ENCODE measurements at places on chromosomes 5 and 9.

GRCh38 chr9:37922363-37923117 lies 18.6 kb upstream of the SLC25A51 start:
- no peak for DNase-seq

DNA sequence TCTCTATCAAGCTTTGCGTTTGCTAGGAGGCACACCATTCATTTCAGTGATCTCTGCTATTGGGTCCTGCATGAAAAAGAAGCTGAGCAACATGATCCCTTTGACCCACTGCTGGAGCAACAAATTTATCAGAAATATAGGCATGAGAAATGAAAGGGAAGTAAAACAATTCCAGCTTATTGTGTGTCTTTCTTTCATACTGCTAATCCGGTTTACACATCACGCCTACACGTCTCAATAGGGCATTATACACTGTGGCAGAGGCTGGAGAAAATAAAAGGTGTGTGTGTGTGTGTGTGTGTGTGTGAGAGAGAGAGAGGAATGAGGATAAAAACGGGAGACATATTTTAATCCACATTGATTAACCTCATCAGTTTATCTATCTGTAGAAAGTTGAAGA lies 2.4 kb downstream of the PTCH1 start:
- no peak for DNase-seq

- DNase-seq = no peak
Measured at GRCh38 chr5:74261421-74261820, 379.1 kb downstream of the ENC1 start.

- no peak for DNase-seq
Measured at GRCh38 chr9:106310782-106311181, 552.2 kb upstream of the ZNF462 start.

DNA sequence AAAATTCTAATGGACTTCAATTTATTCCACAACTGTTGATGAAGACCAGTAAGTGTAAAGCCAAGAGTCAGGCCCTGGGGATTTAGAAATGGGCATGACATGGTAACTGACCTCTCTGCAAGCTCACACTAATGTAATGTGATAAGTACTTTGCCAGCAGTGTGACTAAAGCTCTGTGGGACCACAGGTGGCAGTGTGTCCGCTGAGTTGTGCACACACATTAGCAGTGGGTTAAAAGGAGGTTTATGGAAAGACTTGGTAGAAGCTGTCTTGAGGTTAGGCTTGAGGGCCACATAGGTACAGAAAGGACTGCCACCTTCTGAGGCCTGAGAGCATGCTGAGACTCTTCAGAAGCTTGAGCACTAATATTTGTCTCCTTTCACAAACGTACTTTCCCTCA lies 67.6 kb downstream of the UBAP1 start:
- no peak for DNase-seq

DNA sequence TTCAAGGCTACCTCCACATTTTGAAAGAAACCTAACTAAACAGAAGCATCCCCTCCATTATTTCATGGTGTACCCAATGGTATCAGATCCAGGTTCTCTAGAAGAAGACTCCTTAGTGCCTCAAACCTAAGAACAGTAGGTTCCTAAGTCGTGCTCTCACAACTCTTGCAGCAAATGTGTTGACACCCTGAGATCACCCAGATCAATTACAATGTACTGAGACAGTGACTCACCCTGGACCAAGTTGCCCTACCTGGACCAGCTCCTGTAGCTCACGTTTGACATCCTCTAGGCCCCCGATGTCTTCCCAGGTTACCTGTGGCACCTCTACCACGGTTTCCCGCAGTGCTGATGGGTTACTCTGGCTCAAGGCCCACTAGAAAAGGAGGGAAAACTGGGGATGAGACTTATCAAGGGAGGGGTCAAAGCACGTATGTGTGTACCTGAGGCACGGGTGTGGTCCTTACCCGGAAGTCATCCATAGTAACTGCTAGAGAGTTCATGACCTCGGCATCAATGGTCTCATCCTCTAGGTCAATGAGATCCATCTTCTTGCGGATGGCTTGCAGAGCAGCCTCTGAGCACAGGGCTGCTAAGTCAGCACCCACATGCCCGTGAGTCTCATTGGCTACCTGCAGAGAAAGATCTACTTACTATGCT lies 11.7 kb downstream of the VCP start:
- DNase-seq = no peak

DNA sequence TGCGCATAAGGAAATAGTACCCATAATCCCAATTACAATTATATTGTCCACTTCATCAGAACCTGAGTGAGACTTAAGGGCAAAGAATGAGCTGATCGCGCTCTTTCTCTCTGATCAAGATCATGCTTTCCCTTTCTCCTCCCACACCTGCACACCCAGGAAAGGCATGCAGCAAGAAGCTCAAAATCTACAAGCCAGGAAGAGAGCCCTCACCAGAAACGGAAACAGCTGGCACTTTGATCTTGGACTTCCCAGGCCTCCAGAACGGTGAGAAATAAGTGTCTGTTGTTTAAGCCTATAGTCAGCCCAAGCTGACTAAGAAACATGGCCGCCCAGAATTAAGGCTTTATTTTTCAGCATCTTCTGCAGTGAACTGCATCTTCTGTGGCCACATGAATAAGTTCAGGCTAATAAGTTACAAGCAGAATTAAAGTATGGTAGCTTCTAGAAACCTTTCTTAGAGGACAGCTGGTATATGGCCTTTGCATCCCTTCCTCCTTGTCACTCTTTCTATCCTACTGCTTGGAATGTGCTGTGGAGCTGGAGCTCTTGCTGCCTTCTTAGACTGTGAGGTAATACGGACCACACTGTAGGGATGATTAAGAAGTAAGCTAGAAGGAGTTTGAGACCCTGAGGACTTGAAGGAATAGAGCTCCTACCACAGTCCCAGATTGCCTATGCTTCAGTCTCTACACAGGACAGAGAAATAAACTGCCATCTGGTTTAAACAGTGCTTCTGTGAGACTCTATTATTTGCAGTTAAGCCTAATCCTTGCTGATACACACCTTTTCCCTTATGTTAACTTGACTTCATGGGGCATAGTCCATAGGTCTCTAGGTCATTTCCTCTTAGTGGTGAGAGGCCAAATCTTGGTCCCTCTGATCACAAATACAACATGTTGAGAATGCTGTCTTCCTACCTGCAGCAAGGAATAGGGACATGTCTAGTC lies 17.2 kb downstream of the OR2S2 start:
- no peak for DNase-seq

- DNase-seq = no peak
Measured at GRCh38 chr5:172385707-172386106, 68.6 kb downstream of the SH3PXD2B start.

DNA sequence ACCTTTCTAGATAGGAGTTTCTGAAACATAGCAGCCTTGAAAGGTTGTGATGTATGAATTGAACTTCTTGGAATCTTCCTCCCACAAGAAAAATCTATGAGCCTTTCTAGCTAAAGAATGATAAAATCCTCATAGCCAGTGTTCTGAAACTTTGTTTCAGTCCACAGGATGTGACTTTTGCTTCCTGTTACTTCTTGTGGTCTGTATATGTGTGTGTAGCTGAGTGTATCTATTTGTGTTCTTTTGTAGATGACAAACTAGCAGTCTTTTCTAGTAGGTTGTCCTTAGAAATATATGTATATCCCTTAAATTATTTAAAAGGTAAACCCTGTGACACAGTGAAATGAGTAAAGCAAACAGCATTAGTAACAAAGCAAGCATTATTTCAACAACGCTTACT lies 188.8 kb downstream of the MRPS30 start:
- DNase-seq = no peak

- no peak for DNase-seq
Measured at GRCh38 chr5:57559110-57559635, 76.6 kb upstream of the ACTBL2 start.

DNA sequence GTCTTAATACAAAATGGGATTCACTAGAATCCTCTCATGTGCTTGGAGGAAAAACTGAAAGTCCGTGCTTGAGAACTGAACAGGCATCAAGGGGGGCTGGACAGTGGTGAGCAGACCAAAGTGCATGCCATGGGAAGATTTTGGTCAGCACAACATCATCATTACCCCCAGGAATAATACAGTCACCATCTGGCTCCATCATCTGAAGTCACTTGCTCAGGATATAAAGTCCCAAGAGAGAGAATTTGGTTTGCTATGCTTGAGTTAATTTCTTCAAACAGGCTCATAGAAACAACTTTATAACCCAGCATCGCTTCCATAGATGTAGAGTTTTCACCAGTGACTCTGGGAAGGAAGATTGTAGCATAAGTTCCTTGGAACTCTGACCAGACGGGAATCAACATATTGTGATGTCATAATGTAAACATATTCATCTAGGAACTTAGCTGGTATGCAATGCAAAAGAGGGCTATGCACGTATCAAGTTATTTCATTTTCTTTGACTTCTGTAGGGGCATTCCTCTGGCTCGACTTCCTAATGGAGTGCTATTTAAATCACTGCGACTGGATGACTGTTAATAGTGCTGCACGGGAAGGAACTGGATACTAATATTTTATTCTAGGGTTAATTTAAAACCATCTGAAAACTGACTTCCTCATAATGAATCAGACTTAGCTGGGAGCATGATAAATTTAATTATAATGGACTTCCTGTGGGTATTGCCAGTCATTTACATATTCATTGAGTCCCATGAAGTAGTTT lies 145.2 kb downstream of the MTRR start:
- no peak for DNase-seq

DNA sequence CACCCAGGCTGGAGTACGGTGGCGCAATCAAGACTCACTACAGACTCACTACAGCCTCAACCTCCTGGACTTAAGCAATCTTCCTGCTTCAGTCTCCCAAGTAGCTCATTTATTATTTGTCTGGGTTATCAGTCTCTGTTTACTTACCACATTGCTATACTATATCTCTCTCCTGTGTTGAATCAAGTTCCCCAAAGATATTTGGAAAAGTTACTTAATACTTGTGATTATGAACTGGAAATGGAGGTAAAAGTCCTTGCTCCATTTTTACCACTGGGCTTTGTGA lies 55.6 kb downstream of the ANGPTL2 start:
- no peak for DNase-seq

GRCh38 chr5:34415559-34416198 lies 240.4 kb upstream of the RAI14 start:
- no peak for DNase-seq

DNA sequence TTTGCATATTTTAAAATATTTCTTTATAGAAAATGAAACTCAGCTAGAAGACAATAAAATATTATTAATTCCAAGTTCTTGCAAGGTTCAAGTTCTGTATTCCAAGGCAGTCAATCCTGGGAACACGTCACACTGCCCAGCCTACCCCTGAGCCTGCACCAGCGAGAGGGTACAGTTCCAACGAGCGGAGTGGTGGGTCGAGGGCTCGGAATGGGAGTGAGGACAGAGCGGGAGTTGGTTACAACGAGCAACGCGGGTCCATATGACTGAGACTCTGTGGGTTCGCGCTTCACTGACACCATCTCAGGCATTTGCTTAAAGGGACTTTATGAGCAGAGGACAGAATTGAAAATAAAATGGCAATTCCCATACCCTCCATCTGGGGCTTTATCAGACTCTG lies 40.0 kb upstream of the SPTLC1 start:
- DNase-seq = no peak

DNA sequence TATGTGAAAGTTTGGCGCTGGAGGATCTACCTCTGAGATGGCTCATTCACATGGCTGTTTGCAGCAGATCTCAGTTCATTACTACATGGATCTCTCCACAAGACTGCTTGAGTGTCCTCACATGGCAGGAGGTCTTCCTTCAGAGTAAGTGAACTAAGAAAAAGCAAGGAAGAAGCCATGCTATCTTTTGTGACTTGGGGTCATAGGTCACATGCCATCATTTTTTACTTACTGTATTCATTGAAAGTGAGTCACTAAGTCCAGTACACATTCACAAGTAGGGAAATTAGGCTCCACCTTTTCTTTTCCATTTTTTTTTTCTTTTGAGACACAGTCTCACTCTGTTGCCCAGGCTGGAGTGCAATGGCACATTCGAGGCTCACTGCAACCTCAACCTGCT lies 8.7 kb upstream of the CDKN2AIPNL start:
- DNase-seq = no peak

DNA sequence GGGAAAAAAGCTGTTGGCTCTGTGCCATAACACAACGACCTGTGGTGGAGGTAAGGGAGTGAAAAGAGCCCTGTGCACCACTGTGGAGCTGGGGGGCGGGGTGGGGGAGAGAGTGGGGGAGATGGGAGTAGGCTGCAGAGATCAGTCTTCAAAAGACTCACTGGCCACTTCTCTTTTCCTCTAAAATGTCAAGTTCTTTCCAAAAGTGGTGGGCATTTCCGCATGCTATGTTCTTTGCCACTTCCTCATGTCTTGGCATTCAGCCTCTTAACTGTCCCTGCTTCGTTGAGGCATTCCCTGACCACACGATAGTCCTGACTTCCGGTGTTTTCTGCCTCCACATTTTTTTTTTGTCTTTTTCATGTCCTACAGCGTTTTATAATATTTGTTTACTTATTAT lies 2.4 kb upstream of the PPP2R2B start:
- DNase-seq = no peak

DNA sequence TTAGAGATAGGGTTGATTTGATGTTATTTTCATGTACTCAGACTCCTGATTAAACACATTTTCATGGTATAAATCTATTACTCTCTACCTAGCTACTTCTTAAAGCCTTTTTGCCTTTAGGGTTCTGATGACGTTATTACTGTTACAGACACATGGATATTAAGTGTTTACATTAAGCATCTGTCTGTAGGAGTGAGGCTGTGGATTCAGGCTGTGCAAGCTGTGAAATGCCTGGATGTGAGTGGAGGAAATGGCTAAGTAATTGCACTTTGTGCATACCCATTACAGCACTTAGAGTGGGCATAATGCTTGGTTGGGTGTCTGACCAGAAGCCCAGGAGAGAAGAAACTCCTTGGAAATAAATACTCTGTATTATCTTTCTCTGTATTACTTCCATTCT lies 186.8 kb downstream of the SNX18 start:
- DNase-seq = no peak

GRCh38 chr9:4105183-4105582 lies 194.7 kb downstream of the GLIS3 start:
- no peak for DNase-seq

- no peak for DNase-seq
Measured at GRCh38 chr5:160118349-160119141, 705 bp downstream of the PWWP2A start.

GRCh38 chr5:58378613-58379390 lies 81.1 kb downstream of the PLK2 start:
- no peak for DNase-seq

GRCh38 chr9:128636556-128637530 lies 19.8 kb downstream of the DYNC2I2 start:
- DNase-seq = no peak

DNA sequence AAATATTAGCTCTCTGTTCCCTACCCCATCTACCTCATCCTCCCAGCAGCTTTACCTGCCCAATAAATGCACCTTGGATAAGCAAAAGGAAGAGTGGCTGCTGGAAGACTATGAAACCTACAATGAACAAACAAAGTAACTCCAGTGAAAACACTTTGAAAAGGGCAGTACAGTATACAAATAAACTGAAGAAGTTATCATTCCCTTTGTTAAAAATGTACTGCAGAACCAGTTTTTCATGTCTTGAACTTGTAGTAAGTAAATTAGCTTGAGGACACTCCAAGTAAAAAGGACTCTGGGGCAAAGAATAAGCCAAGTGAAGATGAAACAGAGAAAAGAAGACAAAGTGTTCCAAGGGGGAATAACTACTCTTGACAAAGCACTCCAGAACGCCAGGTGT lies 457.1 kb downstream of the DTWD2 start:
- no peak for DNase-seq
